ENCODE measurements at places on chromosomes 3 and 15.

DNA sequence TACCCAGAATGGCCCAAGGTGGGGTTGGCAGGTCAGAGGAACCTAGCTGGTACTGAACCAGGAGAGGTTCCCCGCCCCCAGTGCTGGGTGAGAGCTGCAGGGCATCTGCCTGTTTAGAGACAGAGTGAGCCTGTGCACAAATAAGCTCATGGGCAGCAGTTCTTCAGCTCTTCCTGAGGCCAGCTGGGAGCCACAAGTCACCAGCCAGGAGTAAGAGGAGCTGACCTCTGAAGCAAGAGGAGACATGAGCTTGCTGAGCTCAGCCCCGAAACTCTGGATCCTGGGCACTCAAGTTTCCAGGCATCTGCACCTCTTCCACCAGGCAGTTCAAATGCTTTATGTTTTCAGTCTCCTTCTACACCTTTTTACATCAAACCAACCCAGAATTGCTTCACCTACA, 2.1 kb downstream of the RTP2 start:
- no peak for DNase-seq

GRCh38 chr15:35289024-35289617, 204.0 kb upstream of the NANOGP8 start:
- no peak for DNase-seq

- no peak for DNase-seq
Observed at GRCh38 chr3:186506857-186507256, 37.3 kb downstream of the CRYGS start.

GRCh38 chr3:150238995-150239619, 169.0 kb upstream of the TSC22D2 start:
- DNase-seq: no peak

DNA sequence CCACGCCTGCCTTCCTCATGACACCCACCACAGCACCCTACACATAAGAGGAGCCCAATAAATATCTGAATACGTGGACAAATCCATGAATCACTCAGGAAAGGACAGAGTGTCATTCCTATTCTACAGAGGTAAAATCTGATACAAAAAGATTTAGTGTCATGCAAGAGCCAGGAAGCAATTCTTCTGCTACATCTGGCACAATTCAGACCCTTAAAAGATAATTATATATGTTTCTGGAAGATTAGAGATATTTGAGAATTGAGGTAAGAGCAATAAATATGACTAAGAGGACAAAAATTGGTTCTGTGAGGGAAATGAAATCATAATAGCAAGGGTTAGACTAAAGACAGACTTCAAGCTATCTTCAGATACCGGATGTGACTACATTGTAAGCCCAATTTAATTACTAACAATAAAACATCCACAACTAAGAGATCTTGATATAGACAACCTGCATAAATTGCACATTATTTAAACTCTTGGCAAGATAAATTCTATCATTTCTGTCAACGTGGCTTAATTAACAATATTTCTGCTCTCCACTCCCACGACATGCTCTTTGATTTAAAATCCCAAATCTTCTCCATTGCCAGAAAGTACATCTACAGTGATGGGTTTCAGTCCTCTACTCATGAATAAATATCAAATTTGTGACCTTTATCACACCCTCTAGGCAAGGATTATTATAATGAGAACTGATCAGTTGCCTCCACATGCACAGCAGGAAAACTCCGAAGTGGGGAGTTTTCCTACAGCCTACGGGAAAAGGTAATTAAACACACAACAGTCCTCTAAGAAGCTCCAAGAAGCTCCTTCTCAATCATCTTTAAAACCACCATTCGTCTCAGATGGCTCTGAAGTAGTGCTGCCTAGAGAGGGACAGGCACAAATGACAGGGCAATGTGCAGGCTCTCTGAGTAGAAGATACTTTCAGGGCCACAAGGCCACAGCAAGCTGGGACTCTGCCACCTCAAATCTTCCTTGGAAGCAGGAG, 32.6 kb downstream of the MB21D2 start:
- no peak for DNase-seq

- DNase-seq: peak; percentile 63
Observed at GRCh38 chr3:129625072-129625874, 18.8 kb upstream of the PLXND1 start.

DNA sequence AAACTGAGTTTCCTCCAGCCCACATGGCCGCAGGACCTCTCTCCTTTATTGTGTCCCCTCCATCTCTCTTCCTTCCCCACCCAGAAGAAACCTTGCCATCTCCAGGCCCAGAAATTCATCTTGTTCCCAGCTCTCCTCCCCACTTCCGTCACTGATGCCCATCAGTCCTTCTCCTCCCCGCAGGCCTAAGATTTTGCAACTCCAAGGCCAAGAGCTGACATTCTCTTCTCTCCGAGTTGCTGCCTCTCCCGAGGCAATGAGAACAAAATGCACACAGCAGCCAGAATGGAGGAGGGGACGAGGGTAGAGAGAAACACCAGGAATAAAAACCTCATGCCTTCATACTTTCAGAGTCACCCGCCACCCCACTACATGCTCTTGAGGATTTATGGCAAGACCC, 526.5 kb upstream of the PROK2 start:
- no peak for DNase-seq

GRCh38 chr3:142929109-142929508, 34.4 kb downstream of the PAQR9 start:
- no peak for DNase-seq

GRCh38 chr3:128942161-128942952, 51.5 kb downstream of the CFAP92 start:
- no peak for DNase-seq

DNA sequence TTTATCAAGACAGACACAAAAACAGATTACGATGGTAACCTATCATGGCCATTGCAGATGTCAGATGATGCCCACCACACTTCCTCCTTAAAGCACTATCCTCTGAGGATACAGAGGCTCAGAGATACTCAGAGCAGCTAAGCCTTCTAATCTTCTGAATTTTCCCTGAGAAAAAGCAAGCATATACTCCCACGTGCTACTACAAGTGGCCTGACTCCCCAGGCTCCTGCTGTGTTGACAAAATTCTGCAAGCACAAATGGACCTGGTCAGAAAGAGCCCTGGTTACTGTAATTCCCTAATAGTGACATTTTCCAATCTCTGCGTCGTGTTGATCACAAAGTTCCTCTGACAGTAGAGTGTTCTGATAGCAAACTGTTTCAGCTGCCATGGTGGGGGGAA, 207.1 kb downstream of the KCNMB2 start:
- DNase-seq: no peak

DNA sequence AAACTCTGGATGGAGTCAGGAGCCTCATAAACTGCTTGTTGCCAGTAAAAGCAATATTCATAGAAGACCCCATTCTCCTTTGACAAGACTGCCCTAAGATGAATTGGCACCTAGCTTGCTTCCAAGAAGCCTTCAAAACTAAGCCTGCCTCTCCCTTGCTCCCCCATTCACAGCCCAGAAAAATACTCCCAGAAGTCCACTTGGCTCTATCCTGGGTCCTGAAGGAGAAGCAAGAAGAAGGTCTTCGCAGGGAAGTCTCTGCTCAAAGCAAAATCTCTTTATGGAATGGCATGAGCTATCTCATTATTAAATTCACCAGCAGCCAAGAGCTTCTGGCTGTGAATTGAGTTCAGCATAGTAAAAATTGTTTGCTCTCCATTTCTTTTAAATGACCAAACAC, 230.2 kb upstream of the ARRDC4 start:
- no peak for DNase-seq

GRCh38 chr3:124619887-124620599, 110.2 kb upstream of the UMPS start:
- no peak for DNase-seq

- no peak for DNase-seq
Observed at GRCh38 chr15:45585069-45585791, 1.9 kb upstream of the BLOC1S6 start.

GRCh38 chr3:17065315-17065714, 180.6 kb downstream of the PLCL2 start:
- no peak for DNase-seq

DNA sequence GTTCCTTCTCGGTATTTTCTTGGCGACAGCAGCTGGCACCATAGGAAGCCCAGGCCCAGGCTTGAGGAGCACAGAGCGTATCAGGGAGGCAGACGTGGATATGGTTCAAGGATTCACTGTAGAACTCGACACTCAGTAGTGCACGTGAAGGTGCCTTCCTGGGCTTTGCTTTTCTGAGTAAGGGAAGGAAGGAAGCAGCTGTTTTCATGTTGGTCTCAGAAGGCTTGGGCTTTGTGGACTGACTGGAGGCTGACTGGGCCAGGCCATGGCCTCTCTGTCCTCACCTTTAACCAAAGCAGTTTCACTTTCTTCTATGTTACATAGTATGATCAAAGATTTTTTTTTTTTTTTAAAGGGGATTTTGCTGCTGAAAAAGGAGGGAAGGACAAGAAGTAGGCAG, 6.9 kb upstream of the GHRL start:
- DNase-seq: no peak

- peak; percentile 53 for DNase-seq
Observed at GRCh38 chr15:101540480-101541239, 51.2 kb upstream of the PCSK6 start.

DNA sequence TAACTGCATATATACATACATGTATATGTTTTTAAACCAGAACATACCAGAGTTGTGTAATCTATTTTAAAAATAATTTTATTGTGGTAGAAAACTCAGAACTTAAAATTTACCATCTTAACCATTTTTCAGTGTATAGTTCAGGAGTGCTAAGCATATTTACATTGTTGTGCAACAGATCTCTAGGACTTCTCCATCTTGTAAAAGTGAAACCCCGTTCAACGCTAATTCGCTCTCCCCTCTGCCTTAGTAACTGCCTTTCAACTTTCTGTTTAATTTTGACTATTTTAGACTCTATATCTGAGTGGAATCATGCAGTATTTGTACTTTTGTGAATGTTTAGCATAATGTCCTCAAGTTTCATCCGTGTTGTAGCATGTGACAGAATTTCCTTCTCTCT, 51.8 kb upstream of the SSR3 start:
- no peak for DNase-seq

DNA sequence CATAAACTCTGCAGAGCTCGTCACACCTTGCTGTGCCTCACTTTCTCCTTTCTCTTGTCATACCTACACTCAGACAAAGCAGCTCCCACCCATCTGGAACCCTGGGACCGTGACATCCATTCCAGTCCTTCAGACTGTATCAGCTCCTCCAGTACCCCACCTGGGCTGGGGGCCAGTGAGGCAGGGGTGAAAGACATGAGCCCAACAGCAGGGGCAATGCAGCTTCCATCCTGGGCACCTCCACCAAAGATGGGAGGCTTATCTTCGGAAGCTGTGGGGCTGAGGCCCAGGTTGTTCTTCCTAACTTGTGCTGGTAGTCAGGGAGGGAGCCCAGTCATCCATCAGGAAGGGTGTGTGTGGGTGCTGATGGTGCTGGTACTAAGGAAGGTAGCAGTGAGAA, 109.2 kb downstream of the EEFSEC start:
- peak; percentile 47 for DNase-seq

GRCh38 chr3:49414753-49415152, 2.5 kb downstream of the TCTA start:
- no peak for DNase-seq

DNA sequence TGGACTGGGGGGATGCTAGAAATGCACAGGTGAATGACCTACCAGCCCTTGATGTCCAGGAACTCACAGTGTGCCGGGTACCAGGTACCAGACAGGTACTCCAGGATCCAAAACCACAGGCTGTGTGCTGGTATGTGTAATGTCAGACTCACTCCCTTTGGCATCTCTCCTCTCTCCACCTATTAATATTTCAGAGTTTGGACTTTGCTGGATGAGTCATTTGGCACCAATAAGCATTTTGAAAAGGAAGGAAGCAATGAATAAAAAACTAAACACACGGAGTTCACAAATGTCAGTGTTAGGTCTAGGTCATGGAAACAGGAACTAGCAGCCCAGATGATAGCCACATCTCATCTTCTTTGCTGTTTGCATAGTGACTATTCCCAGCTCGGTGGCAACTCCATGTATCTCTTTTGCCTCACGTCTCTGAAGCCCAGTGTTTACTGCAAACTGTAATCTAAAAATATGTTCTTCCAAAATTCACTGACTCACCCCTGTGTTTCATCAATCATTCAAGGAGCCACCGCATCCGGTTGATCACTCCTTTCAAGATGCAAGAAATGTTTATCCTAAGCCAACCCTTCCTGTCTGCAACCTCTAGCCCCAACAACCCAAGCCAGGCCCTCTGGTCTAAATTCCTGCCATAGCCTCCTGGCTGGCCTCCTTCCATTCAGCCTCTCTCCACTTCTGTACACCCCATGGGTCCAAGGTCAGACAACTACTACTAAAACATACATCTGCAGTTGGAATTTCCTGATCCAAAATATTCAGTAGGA, 8.4 kb downstream of the ITGB5 start:
- no peak for DNase-seq

DNA sequence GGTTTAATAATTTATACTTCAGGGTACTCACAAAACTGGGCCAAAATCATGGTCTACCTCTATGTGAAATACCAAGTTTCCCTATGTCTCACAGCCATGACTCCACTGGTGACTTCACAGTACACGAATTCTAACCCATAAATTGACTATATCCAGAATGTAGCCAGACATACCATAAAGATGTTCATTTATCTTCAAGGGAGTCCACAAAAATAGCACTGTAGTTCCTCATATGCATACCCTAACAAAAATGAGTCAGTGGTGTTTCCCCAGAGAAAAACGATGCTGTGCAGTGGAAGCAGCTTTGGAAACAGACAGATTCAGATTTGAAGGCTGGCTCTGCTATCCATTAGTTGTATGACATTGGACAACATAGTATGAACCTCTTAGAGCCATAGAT, 438.8 kb downstream of the FHIT start:
- no peak for DNase-seq

DNA sequence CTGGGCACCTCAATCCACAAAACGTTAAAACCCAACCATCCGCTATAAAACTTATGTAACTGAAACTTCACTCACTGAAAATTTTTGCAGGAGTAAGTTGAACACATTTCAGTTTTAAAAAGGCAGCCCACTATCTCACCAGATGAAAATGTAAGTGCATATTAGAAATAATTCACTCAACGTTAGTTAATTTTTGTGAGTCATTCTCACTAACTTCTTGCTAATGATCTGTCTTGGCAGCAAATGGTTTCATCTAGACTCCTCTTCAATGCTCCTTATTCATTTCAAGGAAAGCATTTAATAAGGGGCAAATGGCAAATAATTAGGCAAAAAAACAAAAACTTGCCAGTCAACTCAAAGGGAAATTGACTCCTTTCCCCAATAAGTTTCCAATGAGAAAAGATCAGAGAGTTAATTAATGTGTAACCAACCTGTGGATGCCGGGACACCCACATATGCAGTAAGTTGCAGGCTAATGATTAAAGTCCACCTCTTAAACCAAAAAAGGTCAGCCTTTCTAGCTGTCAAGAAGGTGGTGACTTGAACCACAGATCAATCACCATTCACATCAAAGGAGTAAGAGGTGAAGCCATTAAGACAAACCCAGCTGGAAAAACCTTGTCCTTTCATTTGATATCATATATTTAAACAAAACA, 22.9 kb upstream of the PRICKLE2 start:
- DNase-seq: no peak

DNA sequence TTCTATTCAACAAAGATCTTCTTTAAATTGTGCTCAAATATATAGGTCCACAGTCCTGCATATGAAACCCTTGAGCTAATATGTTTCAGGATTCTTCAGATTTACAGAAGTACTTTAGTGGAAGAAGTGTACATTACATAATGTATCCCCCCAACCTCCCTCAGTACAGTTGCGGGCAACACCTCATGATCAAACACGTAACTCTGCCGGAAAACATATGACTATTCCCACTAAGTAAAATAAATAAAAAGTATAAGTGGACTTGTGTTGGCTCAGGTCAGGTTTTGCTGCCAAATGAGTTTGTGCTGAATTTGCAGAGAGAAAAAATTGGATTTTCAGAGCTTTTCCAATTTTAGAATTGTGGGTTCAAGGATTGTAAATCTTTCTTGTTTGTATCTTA, 267.6 kb upstream of the MDFIC2 start:
- no peak for DNase-seq
